ENCODE measurements at places on chromosomes 4 and X.

GRCh38 chr4:76485450-76485849, 50.4 kb downstream of the SHROOM3 start:
- no peak for DNase-seq

DNA sequence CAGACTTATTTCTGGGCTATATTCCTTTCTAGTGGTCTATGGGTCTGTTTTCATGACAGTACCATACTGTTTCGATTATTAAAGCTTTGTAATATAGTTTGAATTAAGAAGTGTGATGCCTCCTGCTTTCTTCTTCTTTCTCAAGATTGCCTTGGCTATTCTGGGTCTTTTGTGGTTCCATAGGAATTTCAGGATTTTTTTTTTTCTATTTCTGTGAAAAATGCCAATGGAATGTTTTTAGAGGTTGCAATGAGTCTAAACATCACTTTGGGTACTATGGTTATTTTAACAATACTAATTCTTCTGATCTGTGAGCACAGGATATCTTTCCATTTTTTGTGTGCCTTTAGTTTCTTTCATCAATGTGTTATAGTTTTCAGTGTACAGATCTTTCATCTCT, 204.3 kb upstream of the HCCS start:
- DNase-seq = no peak

DNA sequence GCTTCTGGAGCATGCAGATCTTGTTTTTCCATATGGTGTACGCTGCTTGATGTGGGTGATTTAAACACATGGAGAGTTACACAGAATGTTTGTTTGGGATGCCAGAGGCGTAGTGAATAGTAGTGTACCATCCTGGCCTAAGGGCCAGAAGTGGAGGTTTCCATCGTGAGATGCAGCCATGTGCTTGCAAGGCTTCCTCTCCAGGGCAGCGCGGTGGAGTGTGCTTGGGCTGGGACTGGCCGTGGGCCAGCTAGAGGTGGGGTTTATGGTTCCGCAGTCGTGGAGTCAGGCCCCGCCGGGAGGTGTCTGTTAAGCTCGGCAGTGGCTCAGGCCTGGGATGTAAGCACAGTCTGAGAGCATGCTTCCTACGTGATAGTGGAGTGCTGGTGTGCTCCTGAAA, 14.0 kb downstream of the STOX2 start:
- no peak for DNase-seq

DNA sequence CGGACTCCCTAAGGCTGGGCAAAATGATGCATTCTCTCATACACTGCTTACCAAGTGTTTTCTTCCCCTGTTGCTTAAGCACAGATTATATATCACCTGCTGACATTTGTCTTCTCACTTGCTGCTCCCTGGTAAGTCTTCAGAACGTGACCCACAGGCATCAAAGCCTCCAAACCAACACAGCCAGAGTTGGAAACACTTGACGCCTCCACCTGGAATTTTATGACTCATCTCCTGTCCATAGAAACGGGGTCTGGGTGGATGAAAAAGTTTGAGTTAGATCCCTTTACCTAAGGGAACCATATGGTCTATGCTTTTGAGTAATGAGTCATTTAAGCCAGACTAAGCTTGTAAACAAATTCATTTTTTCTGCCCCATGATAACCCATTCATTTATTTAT, 251.6 kb downstream of the USP46 start:
- DNase-seq = no peak

DNA sequence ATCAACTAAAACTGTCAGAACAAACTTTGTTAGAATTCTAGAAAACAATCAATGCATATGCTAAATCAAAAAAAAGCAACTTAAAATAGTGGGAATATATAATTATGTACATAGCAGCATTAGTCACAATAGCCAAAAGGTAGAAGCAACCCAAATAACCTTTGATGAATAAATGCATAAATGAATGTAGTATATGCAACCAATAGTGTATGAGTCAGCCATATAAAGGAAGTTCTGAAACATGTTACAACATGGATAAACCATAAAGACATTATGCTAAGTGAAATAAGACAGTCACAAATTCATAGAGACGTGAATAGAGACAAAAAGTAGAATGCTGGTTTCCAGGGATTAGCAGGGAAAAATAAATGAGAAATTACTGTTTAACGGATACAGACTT, 762.8 kb upstream of the INTU start:
- DNase-seq = no peak

- DNase-seq = no peak
Measured at GRCh38 chrX:3268829-3269228, 77.6 kb downstream of the MXRA5 start.

GRCh38 chr4:99696801-99697200, 39.2 kb upstream of the C4orf54 start:
- DNase-seq = no peak

DNA sequence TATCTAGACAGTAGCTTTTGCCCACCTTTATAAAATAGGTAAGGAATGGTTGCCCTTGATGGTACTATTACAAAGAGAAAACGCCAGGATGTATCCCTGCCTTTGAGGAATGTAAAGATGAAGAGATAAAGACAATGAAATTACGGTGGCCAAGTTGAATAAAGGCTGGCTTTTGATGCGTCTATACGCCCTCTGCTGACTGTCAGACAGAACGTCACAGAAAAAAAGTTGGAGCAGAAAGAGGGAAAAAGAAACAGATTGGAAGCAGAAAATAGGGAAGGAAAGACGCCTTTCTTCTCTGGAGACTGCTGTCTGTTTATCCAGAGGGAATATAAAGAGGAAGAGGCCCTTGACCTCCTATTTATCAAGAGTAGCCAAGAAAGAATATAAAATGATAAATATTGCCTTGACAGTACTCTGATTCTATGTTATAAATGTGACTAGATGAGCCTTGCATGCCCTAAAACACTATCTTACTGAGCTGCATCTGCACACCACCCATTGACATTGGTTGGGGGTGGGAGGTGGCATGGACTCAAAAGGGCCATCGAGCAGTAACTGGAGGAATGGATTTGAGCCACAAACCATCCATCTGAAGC, 30.6 kb downstream of the PCDH19 start:
- DNase-seq = no peak

- no peak for DNase-seq
Measured at GRCh38 chr4:75555294-75556164, at the start of gene ODAPH. TSS of gene ODAPH (plus strand) at chr4:75556066. CDS start at chr4:75556083, 17 bp downstream.

DNA sequence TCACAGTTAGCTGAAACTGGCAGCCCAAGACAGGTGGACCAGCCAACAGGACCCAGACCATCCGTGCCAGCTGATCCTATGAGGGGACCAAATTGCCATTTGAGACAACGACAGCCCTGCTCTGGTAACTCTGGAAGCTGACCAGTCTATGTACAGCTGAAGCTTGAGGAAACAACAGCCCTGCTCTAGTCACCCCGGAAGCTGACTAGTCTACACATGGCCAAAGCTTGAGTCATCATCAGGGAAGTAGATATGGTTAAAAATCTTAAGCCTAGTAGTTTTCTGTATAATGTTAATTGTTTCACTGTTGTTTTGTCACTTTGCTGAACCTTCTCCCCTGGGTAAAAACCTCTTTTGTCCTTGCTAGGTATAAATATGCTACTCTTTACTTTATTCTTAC, 905.4 kb upstream of the NDST4 start:
- no peak for DNase-seq
